ENCODE measurements at places on chromosomes 2 and 18.

DNA sequence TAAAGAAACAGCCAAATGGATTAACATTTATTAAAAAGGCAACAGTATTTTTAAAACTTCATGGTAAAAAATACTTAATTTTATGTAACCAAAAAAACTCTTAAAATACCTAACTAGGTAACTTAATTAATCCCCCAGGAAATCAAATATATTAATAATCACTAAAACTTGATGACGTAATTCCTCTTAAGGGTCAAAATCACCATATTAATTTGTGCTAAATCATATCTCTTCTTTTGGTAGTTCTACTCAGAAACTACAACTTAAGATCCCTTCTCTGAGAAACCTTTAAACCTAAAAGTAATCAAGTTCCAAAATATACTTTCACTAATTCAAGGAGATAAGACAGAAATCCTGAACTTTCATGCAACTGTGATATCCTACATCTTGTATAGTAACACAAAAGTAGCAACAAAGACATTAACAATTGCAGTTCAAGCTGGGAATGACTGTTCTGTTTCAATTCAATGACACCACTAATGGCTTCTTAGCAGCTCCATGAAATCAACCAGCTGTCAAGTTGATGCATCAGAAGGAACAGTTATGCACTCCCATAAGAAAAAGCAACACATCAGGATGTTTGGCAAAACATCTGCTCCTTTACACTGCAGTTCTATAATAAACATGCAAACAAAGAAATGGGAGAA is 4.0 kb downstream of the BAZ2B start:
- DNase-seq: no peak

GRCh38 chr2:114218383-114218782 is 224.1 kb upstream of the DPP10 start:
- no peak for DNase-seq

DNA sequence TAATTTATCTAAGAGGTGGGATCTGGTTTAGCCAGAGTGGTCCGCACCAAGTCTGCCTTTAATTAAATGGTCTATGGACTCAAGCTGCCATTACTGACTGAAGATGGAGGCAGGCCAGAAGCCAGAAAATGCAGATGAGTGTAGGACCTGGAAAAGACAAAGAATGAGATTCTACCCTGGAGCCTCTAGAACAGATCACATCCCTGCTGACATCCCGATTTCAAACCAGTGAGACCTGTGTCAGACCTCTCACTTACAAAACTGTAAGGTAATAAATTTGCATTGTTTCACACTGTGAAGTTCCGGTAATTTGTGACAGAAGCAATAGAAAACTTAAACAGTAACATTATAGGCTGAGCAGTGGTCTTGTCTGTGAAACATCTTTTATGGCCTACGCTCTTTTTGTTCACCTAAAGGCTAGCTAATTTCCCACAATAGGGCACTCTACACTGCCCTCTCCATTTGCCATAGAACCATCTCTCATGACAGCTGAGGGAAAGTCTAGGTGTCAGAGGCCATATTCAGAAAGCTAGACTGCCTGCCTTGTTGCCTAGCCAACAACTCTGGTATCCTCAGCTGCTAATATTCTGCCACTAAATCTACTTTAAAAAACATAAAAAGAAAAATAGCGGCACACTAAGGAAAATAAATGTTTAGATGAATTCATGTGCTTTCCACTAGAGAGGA is 1396.2 kb upstream of the PIK3C3 start:
- no peak for DNase-seq

- DNase-seq: no peak
Observed at GRCh38 chr2:65499216-65499615, 66.8 kb upstream of the SPRED2 start.

GRCh38 chr2:3010001-3010400 is 367.6 kb downstream of the EIPR1 start:
- DNase-seq: no peak

DNA sequence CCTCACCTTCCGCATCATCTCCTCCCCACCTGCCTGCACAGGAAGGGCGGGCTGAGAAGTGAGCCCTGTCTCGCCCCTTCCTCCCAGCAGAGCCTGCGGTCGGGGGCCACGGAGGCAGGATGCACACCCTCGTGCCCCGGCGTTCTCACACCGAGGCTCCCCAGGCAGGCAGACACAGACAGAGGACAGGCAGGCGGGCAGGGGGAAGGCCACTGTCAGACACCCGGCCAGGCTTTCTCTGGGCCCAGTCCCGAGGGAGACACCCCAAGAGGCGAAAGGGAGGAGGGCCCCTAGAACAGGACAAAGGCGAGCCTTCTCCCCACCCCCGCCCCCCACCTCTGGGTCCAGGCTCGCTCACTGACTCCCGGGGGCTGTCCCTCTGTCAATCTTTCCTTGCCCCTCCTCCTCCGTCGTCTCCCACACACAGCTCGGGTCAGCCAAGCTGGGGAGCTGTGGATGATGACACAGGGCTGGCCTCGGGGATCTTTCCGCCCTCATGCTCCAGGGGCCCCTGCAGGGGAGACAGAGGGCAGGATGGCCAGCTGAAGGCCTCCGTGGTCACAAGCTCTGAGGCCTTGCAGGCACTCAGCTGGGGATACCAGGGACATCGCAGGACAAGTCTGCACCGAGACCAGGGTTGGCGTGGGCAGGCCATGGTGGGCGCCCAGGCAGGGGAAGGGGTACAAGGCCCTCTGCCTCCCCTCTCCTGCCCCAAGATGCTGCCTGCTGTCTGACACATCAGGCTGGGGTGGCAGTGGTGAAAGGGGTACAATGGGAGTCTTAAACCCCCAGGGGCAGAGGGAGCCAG is 24.9 kb downstream of the BIN1 start:
- DNase-seq: peak; percentile 23

GRCh38 chr2:227848146-227848545 is 23.3 kb upstream of the DAW1 start:
- DNase-seq: no peak

GRCh38 chr18:61435064-61435652 is 101.9 kb downstream of the CDH20 start:
- no peak for DNase-seq

GRCh38 chr18:58496937-58497336 is 132.0 kb downstream of the ALPK2 start:
- DNase-seq: no peak

GRCh38 chr2:160592993-160593392 is 99.4 kb upstream of the RBMS1 start:
- no peak for DNase-seq

DNA sequence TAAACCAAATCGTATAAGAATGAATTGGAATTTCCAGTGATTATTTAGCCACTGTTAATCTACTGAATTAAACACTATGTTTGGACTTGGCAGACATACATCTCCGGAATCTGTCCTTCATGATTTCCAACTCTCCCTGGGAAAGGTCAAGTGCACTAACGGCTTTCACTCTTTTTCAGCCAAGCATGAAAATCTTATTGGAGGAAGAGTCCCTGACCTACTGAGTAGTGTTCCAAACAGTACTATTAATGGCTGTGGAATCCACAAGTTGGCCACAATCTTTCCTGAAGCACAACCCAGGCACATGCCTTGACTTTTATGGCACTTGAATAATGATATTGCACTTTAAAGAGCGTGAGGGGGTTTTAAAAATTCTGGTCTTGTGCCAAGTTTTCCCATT is 318.9 kb upstream of the RND3 start:
- DNase-seq: no peak

DNA sequence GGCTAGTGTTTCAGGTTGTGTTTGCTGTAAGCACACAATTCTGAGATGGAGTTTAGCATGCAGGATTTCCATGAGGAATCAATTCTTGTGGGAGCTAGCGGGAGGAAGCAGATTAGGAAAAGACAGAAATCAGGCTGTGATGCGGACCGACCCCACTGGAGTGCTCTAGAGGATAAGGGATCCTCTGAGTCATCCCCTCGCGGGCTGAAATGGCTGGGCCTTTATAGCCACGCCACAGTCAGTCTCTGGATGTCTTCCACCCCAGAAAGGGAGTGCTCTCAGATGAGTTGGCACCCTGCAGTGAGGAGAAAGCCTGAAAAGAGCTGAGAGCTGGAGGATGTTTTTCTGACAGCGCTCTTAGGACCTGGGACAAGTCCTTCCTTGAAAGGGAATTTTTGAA is 102.4 kb downstream of the GALNT3 start:
- DNase-seq: no peak

DNA sequence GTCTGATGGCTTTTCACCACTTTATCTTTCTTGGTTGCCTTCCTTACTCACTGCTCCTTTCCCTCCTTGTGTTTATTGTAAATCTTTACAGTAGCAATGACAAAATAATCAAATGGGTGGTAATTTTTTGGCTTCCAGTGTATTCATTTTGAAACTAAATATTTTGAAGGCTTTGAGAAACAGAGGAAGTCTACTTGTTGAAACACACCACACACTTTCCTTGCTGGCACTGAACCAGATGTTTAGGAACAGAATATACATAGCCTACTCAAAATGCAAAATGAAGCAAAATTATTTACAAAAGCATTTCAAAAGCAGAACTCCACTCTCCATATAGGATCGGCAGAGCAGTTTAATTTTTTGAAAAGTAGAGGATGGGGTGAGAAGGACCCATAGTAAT is 189.8 kb downstream of the LTBP1 start:
- DNase-seq: no peak

GRCh38 chr2:144256996-144257707 is 262.8 kb downstream of the ZEB2 start:
- DNase-seq: no peak

DNA sequence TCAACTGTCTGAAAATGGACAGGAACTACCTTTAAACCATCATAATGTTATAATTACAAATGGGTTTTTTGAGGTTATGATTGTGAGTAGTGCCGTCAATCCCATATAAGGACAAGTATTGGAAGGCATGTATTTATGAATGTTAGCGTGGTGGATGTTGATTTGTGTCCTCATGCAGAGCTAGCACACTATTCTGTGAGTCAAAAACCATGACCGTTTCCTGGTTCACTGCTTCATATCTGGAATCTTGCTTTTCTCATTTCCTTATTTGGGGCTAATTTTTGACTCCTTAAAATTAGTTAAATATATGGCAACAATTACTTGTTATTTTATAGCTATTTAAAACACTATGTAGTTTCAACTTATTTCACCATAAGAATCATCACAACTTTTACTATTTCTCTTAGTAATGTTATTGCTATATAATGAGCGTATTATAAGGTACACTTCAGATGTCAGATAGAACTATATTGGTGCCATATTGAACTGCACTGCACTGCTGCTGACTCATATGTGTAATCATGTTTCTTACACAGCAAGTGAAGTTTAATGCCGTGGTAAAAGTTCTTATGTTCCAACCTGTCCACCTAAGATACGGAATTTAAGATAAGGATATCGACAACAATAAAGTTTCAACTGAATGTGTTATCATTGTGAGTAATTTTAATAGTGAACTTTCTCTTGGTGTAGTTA is 192.8 kb downstream of the PTGR3 start:
- DNase-seq: no peak

GRCh38 chr2:23153484-23153883 is 231.5 kb upstream of the KLHL29 start:
- no peak for DNase-seq

- DNase-seq: no peak
Observed at GRCh38 chr18:28771849-28772248, 594.9 kb upstream of the CDH2 start.

- DNase-seq: no peak
Observed at GRCh38 chr2:239778861-239779558, 246.1 kb downstream of the NDUFA10 start.

- no peak for DNase-seq
Observed at GRCh38 chr2:162091325-162092007, 17.5 kb upstream of the DPP4 start.

GRCh38 chr18:48543228-48543627 is 4.4 kb downstream of the CTIF start:
- DNase-seq: peak; percentile 12

DNA sequence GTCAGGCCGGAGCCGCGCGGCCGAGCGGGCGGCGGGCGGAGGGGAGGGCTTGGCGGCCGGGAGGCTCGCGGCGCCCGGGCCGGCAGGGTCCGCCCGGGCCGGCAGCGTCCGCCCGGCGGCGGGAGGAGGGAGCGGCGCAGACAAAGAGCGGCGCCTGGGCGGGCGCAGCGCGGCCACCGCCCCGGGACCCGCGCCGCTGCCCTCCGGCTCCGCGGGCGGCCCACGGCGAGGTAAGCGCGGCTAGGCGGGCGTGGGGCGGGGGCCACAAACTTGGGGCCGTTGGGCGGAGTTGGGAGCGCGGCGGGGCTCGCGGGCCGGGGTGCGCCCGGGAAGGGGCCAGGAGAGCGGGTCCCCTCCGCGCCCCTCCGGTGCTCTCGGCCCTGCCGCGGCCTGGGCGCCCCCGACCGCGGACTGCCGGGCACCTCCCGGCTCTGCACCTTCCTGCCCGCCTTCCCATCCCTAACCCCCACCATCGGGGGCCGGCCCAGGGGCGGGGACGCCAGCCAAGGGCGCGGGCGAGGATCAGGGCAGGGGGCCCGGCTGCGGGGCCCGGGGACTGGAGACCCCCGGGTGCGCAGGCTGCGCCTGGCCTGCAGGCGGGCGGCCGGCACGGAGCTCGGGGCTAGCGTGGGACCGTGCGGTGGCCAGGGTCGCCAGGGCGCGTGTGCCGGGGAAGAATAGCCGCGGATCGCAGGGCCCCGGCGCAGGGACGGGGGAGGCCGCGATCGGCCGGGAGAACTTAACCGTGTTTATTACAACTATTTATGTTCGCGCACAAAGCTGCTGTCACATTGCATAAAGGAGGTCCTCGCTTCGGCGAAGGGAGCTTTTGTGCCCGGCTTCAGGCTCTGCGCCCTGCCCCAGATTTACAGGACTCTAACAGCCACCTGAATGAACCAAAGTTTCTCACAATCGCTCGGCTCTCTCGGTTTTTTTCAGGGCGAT is at the start of gene NCK2:
Gene NCK2 (plus strand): TSS at position 4 of the 945 bp plus-strand sequence. CDS start 110,152 bp downstream, outside the sequence.
- peak; percentile 35 for DNase-seq

- DNase-seq: no peak
Observed at GRCh38 chr2:32442020-32442467, 85.2 kb downstream of the BIRC6 start.

DNA sequence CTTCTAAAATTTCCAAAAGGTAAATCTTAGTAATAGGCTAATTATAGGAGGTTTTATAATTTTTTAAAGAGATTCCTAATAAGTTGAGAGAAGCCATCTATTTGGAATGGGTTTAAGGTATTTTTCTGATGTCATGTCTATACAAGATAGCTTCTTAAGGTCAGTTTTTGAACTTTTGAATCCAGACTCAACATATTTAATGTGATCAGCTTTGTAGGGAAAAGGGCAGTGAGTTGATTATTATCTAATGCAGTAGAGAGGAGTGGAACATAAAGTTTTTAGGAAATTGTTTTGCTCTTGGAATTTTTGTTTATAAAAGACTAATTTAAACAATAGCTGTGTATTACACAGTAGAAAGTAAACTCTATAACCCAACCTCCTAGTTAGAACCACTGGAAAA is 96.3 kb downstream of the PHLPP1 start:
- DNase-seq: no peak
